ENCODE measurements at places on chromosomes 1 and 21.

DNA sequence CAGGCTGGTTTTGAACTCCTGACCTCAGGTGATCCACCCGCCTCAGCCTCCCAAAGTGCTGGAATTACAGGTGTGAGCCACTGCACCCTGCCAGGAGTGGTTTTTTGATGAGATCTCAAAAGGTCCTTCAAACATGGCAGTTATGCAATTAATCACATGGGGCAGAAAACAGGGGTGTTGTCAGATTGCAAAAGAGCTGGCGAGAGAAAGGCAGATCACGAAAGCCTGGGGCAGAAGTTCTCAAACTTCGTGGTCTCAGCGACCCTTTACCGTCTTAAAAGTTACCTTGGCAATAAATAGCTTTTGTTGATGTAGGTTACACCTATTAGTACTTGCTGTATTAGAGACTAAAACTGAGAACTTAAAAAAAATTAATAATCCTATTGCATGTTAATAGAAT, 16.1 kb downstream of the CNR2 start:
- DNase-seq = no peak

DNA sequence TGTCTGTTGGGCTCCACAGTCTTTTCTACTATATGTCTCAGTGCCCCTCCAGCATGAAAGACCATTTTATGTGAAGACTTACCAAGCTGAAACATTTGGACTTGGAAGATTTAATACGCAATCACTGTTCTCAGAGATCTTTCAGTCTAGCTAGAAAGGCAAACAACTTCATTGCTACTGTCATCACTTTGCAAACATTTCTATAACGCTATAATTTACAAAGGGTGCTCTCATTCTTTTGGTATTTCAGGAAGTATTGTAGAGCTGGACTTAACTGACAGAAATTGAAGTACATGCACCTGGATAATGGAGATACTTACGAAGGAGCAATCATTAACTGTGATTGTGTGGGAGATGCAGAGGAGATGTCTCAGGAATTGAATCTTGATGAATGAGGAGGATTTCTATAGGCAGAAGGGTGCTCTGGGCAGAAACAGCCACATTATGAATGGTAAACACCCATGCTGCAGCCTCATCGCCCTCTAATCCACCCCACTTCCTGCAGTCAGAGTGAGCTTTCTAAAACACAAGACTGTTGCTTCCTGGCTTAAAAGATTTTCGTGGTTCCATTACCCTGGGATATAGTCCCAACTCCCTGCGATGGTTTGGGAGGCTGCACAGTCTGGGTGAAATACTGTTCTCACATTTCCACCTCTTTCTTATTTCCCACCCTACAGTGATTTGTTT, 75.1 kb upstream of the GNG12 start:
- DNase-seq = peak; percentile 28

- DNase-seq = peak; percentile 46
Observed at GRCh38 chr1:230458509-230458908, 32.4 kb upstream of the PGBD5 start.

DNA sequence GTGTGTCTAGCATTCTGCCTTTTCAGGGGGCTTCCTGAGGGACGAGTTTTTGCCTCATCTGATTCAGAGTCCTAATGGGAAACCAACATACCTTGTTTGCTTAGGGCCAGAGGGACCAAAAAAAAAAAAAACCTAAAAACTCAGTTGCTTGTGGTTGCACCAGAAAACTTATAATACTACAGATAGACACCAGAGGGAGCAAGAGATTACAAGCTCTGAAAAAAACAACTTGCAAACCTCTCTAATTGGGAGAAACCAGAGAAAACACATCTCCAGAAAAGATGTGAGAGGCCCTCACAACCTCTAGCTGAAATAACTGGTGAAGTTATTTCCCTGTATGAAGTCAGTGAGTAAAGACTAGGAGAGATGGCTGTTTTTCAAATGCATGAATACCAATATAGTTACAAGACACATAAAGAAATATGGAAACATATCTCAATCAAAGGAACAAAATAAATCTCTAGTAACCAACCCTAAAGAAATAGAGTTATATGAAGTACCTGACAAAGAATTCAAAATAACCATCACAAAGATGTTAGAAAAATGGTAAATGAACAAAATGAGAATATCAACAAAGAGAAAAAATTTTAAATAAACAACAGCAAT, 233.7 kb upstream of the NFIA start:
- DNase-seq = peak; percentile 75

- no peak for DNase-seq
Observed at GRCh38 chr21:36082237-36082664, 12.4 kb downstream of the CBR1 start.

Measured in choroid plexus epithelial cell (primary cell).